Stimulated activated CD8-positive, alpha-beta memory T cell treated with anti-CD3 and anti-CD28 coated beads, Interleukin-15, amount 100 ng/mL, for 24 hours (primary cell): ENCODE measurements at places on chromosomes 13 and 19.

DNA sequence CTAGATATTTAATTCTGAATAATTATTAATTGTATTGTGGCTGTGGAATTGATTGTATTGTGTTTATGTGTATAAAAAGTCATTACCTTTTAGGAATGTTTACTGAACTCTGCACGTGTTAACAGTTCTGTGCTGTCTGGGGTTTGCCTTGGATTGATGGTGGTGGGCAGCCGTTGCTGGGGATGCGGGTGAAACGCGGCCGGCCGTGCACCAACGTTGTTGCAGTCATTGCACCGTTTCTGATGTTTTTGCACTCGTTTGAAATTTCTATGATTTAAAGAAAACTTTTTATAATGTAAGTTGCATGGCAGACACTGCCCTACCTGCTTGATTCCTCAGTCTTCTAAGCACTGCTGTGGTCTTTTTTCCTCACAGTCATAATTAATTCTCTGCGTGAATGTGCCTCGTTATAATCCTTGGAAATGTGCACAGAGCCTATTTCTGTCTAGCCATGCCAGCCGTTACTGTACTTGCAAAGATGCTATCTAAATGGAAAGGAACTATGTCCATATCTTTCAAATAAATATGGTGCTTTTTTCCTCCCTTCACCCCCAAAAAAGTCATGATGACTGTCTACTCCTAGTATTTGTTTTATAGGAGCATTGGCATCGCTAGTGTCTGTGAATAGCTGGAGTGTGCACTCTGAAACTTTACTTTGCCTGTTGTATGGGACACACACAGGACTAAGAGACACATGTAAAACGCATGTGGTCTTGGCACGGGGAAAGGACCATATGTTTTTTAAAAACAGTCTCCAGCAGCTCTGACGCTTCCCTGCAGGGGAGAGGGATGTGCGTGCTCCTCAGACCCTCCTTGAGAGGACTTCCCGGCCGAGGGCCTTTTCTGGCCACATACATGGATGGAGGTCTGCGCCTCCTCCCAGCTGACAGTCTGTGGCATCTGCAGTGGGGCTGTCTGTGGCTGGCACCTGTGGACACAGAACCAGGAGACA, 40.7 kb upstream of the MCF2L start:
- DNase-seq, result no peak

- no peak for DNase-seq
Observed at GRCh38 chr13:113369189-113369588, 5.3 kb upstream of the GRTP1 start.

- no peak for DNase-seq
Observed at GRCh38 chr13:35797991-35798390, 321.5 kb upstream of the MAB21L1 start.

- DNase-seq, result no peak
Observed at GRCh38 chr19:306151-306900, 15.1 kb upstream of the PLPP2 start.

GRCh38 chr13:42495751-42496150, 78.2 kb upstream of the TNFSF11 start:
- no peak for DNase-seq

DNA sequence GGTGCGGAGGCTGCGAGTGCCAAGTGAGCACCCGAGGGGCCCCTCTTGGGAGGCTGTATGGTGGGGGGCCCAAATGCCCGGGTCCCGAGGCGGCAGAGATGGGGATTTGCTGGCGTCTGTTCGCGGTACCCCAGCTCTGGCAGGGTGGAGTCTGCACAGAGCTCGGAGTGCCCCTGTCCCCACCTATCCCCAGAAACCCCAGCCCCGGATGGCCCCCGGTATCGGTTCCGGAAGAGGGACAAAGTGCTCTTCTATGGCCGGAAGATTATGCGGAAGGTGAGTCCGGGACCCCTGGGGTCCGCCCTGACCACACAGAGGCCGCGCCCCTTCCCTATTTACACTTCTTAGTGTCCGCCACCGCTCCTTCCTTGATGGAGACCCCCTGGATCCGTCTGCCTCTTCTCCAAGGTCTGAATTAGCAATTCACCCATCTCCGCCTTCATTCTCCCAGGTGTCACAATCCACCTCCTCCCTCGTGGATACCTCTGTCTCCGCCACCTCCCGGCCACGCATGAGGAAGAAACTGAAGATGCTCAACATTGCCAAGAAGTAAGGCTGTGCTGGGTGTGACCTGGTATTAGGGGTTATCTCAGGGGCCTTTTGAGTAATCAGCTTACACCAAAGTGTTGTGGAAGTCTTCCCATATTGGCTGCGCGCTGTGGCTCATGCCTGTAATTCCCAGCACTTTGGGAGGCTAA, 630 bp downstream of the PNPLA6 start:
- no peak for DNase-seq
